ENCODE measurements at places on chromosomes 3 and 15.

- no peak for DNase-seq
Observed at GRCh38 chr3:104642827-104643226, 723.9 kb upstream of the ALCAM start.

GRCh38 chr3:19903649-19904048 is 30.4 kb downstream of the EFHB start:
- DNase-seq, result no peak

GRCh38 chr15:82045179-82045891 is 483 bp downstream of the MEX3B start:
- DNase-seq, result peak; percentile 47

- DNase-seq, result no peak
Observed at GRCh38 chr15:19956124-19956796, 585.3 kb downstream of the GOLGA6L6 start.
